NCI-H748 treated with DMSO at 0.1 percent for 48 hours (cell line): ENCODE measurements at places on chromosomes 13 and 19.

DNA sequence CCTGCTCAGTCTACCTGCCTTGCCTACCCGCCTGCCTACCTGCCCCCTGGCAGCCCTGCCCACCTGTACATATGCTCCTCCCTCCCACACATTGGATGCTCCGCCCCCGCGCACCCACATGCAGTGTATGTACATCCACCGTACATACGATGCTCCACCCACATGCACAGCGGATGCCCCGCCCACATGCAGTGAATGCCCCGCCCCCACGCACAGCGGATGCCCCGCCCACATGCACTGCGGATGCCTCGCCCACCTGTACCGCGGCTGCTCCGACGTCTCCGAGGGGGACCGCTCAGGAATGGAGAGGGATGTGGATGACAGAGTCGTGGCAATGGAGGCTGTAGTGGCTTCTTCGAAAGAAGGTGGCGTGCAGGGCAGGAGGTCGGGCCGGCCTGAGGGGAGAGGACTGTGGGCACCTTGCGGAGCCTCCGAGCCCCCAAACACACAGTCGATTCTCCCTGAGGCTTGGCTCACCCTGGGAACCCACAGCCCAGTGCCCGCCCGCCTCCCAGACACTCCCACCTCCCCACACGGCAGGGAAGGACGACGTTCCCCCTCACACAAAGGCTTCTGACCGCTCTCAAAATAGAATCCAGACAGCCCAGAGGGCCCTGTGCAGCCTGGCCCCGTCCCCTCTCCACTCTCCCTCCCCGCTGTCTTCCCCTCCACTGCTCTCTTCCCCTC, 16.5 kb upstream of the CACTIN start:
- no peak for DNase-seq

- DNase-seq, result no peak
These were observed 536 bp downstream of the UBA2 start for GRCh38 chr19:34428549-34429285.

DNA sequence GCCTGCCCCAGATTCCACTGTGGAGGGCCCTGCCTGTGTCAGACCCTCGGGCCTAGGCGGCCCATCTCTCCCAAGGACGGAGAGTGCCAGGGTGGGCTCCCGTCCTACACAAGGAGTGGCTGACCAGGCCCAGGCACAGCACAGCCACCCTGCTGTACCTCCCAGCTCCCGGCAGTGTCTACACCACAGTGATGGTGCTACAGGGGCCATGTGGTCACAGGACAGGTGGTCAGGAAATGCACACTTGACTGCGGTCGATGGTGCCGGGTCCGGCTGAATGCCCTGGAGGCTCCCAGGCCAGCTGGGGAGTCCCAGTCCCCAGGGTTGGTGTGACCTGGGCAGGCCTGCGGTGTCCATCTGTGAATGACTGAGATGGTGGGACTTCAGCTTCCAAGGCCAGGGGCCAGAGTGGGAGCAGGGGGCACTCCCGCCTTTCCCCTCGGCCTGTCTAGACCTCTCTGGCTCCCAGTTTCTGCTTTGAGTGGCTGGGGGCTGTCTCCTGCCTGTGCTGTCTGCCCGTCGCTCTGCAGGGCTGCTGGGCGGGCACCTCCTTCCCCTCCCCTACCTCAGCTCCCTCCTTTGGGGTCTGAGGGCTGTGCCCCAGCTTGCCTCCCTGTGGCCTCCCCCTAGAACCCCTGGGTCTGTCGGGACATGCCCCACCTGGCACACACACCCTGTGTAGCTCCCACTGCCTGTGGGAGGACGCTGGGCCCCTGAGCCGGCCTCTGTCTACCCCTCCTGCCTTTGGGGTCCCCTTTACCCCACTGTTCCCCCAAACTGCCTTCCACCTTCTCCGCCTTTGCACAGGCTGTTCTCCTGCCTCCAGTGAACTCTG, 12.5 kb downstream of the DDA1 start:
- no peak for DNase-seq

- peak; percentile 15 for DNase-seq
These were observed 62.2 kb downstream of the DNAJC15 start for GRCh38 chr13:43085545-43085944.

DNA sequence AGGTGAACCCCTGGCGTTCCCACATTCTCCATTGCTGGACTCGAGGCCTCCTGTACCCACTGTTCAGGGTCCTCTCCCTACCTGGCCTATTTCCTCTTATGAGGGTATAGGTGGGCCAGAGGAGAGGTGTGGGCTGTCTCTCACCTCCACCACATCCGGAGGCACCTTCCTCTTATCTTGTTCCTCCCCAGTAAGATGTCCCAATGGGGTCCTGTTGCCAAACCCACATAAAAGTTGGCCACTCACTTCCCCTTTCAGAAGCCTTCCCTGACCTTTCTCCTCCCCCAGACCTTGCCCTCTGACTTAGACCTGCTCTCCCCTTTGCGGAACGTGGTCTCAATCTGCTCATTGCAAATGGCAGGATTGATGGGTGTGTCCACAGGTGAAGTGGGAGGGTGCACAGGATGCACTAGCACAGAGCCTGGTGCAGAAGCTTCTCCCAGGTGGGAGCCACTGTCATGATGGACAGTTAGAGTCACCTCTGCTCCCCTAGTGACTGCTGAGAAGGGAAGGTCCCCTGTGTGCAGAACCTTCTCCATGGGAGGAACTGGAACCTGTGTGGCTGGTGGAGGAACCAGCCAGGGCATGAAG, 1.3 kb downstream of the CYP4F3 start:
- no peak for DNase-seq

DNA sequence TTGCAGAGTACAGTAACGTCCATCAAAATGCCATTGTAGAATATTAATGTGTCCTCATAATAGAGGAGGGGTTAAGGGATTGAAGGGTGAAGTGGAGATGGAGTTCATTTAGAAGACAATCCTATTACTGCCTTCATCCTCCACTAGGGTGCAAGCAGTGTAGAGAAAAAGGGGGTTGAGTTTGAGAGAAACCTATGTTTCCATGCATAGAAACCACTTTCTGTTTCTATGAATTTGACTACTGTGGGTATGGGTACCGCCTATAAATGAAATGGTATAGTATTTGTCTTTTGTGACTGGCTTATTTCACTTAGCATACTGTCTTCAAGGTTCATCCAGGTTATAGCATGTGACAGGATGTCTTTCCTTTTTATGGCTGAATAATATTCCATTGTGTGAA, 156.0 kb downstream of the GGACT start:
- no peak for DNase-seq

DNA sequence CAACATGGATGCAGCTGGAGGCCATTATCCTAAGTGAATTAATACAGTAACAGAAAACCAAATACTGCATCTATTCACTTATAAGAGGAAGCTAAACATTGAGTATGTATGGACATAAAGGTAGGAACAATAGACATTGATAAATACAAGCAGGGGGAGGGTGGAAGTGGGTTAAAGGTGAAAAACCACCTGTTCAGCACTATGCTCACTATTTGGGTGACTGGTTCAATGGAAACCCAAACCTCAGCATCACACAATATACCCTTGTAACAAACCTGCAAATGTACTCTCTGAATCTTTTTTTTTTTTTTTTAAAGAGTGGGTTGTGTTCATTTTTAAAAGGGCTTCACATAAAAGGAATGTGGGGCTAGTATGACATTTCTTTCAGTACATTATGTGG, 26.9 kb upstream of the CPB2 start:
- DNase-seq, result peak; percentile 74

- peak; percentile 5 for DNase-seq
These were observed 383.4 kb downstream of the LMO7 start for GRCh38 chr13:76019421-76020044.
